Hepatocyte (in vitro differentiated cells): ENCODE measurements at places on chromosomes 1 and 21. TPM values are rescaled to one million over a fixed set of nuclear protein-coding genes. Genes with fewer than 3 reads are reported as not detected.

- DNase-seq = no peak
Measured at GRCh38 chr1:85022700-85023099, 25.6 kb downstream of the MCOLN3 start.

GRCh38 chr1:239367196-239367810 is 19.1 kb upstream of the CHRM3 start:
- no peak for DNase-seq

Gene ANKRD34A
- total RNA-seq = 0.28 and 0.90 TPM in 2 replicates

GRCh38 chr1:107459204-107459904 is 318.5 kb downstream of the NTNG1 start:
- no peak for DNase-seq

GRCh38 chr1:66752000-66752592 is at the start of gene DYNLT5:
DYNLT5 (plus strand) TSS chr1:66752459; CDS start chr1:66754659, 2,200 bp downstream.
- DNase-seq = peak; percentile 46

Gene FHAD1
- total RNA-seq = 0.13 and 0.24 TPM in 2 replicates

DNA sequence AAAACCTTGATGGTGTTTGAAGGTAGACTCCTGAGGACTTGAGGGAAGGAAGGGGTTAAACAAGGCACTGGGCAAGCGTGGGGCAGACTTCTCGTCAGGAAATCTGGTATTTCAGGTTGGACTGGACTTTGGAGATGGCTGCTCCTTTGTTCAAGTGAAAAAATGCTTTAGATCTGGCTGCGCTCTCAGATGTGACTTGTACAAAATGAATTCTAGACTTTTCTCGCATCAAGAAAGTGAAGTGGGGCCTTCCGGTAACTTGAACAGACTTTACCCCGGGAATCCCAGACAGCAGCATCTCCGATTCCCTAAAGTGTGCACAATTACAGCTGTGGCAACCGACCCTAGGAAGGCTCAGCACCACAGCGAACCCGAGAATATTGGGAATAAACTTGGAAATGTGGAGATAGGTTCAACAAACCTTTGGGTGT is 44.3 kb upstream of the ERRFI1 start:
- DNase-seq = peak; percentile 77

Gene NFASC
- total RNA-seq = 1.0 and 2.2 TPM in 2 replicates

Gene OR10Z1
- not detected in 2 replicates for total RNA-seq

GRCh38 chr1:116775116-116775752 is 21.0 kb downstream of the CD2 start:
- DNase-seq = no peak

DNA sequence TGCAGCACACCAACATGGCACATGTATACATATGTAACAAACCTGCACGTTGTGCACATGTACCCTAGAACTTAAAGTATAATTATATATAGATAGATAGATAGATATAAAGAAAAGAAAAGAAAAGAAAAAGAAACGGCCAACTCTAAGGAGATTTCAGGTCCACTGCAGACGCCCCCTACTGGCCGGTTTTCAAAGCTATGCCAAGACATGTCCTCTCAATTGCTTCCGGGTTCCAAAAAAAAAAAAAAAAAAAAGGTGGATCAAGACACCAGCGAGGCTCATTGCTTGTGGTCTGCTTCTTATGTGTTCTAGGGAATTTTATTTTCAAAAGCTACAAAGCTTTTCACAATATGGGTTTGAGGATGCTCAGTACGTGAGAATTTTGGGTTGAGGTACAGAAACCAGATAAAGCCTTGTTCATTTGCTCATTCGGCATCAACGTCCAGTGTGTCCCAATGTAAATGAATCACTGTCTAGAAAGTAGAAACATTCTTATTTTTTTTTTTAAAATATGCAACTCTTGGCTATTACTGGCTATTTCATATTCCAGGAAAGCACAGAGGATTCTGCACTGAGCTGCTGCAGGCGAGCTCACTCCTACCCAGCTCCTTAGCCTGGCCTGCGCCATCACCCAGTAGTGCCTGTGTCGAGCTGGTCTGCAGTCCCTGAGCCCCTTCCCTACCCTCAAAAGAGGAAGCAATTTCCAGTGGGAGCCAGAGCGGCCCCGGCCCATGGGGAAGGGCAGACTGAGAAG is 643.0 kb downstream of the KIF26B start:
- DNase-seq = no peak

DNA sequence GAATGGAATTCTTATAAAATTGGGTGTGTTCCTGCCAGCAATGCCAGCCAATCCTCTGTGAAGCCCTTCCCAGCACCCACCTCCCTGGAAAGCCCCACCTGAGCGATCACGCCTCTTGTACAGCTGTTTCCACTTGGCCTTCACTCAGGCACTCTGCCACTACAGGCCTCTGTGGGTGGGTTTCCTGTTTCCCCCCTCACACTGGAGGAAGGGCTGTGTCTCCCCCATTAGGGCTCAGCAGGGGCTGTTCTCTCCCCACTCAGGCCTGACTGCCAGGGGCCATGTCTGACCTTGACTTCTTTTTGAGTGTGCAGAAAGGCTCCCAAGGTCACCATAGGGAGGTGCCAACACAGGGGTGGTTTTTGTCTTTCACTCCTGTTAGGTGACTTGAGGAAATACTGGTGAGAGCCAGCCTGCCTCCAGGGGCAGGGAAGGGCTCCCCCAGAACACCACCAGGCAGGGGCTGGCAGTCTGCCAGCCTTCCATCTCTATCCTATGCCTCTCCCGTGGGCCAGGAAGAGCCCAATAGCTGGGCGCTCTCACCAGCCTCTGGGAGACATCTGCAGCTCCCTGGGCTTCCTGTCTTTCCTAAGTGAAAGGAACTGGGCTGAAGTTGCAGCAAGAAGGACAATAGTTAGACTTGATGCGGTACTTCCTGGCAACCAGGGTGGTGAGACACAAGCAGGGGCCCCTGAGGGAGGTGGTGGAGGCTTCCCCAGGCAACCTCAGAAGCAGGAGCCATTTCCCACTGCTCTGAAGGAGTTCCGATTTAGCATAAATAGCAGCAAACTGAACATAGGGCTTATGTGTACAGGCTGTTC is 49.1 kb downstream of the ELK4 start:
- DNase-seq = no peak
